ENCODE measurements at places on chromosomes 16 and 17.

DNA sequence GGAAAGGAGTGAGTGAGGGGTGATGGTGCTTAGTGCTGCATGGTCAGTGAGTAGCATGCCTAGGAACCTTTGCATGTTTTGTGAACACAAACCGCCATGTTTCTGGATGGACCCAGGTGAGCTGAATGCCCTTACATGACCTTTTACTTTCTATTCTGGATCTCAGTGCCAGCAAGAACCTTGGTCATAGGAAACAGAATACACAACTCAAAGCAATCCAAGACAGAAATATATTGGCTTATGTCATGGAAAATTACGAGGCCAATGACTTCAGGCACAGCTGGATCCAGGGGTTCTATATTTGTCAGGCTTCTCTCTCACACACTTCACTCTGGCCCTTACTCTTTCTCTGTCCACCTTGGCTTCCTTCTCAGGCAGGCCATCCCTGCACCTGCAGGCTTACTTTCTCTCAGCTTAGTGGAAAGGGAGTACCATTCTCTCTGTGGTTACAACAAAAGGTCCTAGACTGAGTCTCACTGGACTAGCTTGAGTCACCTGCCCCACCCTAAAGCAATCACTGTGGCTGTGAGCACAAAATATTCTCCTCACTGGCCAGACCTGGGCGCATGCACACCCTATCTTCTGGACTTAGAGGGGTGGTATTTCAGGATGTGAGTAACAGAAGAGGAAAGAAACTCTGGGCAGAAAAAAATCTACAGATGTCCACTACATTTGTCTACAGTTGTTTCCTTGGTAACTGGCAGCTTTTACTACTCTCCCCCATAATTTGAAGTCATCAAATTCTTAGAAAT, 20.4 kb upstream of the CPNE2 start:
- DNase-seq = no peak

DNA sequence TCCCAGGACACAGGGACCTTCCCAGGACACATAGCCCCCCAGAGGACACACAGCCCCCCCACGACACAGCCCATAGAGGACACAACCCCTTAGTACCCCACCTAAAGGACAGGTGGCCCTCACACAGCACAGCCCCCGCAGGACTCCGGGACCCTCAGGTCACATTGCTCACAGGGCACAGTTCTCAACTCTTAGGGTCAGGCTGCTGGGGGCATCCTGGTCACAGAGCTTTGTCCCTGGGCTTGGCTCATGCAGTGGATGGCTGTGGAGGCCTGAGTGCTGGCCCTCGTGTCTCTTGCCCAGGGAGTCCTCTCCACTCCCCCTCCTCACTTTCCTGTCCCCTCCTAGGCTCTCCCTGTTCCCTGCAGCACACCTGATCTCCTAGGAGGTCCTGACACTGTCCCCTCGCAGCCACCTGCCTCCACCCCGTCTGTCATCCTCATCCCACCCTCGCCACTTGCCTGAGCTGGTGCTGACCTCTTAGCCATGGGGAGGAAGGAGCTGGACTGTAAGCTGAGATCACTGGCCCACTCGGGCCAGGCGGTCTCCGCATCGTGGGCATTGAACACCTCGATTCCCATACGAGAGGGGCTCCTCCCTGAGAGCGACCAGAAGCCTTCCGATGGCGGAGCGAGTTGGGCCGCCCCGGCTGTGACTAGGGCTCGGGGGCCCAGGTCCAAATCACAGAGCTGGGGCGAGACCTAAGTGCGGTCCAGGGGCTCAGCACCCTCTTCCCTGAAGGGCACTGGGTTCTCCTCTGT, 1.4 kb upstream of the WDR45B start:
- no peak for DNase-seq

- no peak for DNase-seq
Observed at GRCh38 chr17:21005367-21005766, 37.4 kb downstream of the USP22 start.

GRCh38 chr17:79395066-79395465, 215.8 kb downstream of the RBFOX3 start:
- DNase-seq = no peak

DNA sequence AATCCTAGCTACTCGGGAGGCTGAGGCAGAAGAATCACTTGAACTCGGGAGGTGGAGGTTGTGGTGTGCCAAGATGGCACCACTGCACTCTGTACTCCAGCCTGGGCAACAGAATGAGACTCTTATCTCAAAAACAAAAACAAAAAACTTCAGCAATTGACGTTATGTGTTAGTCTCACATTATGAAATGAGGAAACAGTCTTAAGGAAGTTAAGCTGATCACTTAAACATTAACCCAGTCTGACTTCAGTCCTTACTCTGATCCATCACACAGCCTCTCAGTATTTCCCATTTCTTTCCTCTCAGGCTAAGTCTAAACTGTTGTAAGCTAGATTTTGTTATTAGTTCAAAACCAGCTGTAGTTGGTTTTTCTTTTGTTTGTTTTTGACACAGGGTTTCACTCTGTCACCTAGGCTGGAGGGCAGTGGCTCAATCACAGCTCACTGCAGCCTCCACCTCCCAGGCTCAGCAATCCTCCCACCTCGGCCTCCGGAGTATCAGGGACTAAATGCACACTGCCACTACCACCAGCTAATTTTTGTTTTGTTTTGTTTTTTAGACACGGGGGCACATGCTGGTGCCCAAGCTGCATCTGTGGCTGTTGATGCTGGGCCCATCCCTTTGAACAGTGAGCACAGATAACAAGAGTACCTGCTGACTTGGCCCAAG, 6.3 kb downstream of the JPT1 start:
- no peak for DNase-seq

DNA sequence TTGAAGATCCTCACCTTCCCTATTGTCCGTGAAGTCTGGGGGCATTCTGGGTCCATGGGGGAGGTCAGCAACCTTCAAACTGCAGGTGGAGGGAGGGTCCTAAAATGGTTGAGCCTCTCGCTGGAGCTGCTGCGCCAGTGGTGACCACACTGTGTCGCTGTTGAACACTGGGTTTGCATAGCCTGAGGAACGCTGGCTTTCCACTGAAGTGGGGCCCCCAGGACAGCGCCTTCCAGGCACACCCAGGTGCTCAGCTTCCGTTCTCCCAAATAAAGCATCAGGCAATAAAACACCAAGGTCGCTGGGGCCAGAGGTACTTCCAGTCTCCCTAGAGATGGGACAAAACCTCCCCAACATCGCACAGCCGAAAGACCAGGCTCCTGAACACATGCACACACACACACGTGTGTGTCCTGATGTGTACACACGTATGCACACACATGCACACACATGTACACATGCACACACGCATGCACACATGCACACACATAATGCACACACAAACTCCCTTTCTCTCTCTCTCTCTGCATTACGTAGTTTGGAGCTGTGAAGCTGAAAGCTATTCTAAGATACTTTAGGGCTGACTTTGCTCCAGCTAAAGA, 120.6 kb downstream of the IRF8 start:
- DNase-seq = no peak

- DNase-seq = no peak
Observed at GRCh38 chr17:69524854-69525253, 110.4 kb downstream of the MAP2K6 start.

DNA sequence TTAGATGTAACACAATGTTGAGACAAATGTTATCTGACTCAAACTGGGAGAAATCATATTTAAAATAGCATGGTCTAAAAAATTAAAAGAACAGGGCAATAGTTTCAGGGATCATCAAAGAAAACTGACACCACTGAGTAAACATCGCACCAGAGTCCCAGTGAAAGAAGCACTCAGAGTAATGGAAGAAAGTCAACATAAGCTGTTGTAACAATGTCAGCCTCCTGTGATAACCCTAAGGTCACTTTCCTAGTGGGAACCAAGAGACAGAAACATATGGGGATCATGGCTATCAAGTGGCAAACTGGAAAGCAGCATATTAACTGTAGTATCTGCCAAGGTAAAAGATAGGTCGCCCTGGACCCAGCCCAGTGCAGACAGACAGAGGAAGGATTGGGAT, 160.8 kb downstream of the CA10 start:
- no peak for DNase-seq

DNA sequence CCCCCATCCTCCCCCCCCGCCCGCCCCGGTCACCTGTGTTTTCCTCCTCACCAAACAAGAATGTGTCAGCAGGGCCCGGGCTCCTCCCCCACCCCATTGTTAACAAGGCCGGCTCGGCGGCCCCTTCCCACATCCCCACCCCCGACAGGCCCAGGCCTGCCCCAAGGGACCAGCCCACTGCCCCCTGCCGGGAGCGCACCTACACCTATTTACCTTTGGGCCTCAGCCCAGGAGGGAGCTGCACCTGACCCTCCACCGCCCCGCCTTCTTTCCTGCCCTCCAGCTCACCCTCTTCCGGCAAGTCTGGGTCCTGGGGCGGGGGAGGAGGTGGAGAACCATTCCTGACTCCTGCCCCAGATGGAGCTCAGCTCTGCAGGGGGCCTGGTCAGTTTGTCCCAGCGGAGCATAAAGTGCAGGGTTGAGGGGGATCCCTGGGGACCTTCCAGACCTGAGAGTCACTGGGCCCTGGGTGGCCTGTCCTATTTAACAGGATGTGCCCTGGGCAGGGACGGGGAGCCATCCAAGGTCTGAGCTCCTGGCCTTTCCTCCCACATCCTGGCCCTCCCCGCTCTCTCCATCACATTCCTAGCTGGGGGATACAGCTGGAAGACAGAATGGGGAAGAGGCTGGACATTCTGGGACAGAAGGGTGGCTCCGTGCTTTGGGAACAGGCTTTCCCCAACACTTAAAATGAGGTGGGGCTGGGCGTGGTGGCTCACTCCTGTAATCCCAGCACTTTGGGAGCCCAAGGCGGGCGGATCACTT, 8.3 kb downstream of the FOXJ1 start:
- DNase-seq = no peak
